ENCODE measurements at places on chromosomes 6 and 20.
A peak's percentile ranks its signal among the peaks of the same experiment; 100 is the strongest.

DNA sequence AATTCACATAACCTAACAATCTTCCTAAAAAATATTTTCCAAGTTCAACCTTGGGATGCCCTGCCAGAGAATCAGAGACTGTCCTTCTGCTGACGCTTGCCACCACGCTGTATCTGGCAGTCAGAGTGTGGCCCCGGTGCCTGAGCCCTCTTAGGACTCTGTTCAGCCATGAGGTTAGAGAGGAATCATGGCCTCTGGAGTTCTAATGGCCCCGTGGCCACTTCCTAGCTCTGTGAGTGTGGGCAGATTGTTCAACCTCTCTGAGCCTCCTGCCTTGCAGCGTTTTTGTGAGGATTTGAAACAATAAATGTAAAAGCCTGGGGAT lies 2.2 kb downstream of the BPHL start:
- DNase-seq = no peak

DNA sequence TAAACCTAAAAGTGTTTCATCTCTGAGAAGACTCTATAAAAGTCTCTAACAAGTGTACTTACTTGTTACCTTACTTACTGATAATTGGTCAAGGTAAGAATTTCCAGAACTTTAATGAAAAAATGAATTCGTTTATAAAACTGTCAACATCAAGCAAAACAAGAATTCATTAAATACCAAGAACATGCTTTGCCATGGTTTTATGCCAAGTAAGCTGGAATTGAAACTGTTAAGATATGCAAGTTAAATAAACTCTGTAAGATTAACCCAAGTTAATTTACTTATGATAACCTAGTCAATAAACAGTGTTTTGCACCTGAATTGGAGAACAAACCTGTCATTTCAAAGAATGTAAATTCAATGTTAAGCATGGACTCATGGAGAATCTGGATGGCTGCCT lies 17.1 kb upstream of the DEFB113 start:
- no peak for DNase-seq

DNA sequence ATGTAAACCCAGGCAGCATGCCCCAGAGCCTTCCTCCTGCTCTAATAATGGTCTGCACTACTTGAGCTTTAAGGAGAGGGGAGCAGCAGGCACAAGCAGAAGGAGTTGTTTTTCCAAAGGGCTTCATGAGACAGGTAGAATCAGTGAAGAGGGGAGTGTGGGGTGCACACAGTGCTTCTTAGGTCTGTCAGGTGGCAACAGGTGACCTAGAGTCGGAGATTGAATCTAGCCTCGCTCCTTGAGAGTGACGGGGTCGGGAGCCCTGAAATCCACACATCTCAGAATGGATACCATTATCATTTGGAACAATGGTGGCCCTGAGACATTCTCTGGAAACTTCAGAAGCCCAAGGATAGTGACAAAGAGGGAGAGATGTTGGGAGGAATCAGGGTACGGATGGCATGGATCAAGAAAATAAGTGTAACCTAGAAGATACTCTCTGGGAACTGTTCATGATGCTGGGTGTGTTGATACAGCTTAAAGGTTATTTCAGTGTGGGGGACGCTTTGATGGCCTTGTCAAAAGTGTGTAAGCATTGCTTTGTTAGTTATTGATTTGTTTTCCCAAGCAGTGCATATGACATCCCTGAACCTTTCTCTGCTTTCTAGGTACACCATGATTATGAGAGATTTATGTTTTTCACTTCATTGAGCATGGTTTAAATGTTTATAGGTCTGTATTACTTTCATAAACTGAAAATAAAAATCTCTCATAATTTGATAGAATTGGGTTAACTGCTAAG lies 77.8 kb upstream of the L3MBTL3 start:
- no peak for DNase-seq

DNA sequence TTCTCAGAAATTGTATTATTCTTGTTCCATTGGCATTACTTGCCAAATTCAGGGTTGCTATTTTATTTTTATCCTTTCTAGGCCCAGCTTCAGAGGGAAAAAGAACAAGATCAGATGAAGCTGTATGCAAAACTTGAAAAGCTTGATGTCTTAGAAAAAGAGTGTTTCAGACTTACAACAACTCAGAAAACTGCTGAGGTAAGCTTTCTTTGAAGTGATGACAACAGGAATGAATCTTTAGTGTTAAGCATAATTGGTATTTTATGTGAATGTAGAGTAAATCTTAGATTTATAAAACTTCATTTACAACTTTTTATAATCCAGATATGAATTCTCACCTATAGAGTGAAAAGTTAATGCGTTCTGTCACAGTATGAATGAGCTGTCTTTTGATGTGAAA lies 58.4 kb downstream of the CEP57L1 start:
- DNase-seq = no peak

- DNase-seq = no peak
Measured at GRCh38 chr6:112595841-112596240, 248.7 kb downstream of the RFPL4B start.

- DNase-seq = peak; percentile 62
Measured at GRCh38 chr6:54617730-54618129, 228.8 kb upstream of the FAM83B start.

GRCh38 chr6:13099771-13100170 lies 228.6 kb downstream of the TBC1D7 start:
- DNase-seq = no peak

GRCh38 chr6:118876814-118877213 lies 17.1 kb upstream of the ASF1A start:
- DNase-seq = no peak
